Brain pericyte (primary cell): ENCODE measurements at places on chromosomes 1 and 21.

DNA sequence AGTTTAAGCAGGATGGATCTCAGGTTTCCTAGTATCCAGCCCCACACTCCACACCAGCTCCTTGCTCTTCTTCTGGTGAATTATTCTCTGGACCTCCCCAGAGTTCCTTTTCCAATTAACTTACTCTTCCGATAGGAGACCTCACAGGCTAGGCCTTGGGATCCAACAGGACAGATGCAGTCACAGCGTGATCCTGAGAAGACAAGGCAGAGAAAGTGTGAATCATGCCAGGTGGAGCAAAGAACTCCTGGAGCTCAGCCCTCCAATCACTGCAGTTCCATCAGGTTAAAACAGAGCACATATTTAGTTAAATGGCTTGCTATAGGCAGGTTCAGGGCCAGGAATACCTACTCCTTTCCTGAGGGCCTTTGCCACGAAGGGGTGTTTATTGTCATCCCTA lies 34.1 kb downstream of the C8B start:
- no peak for DNase-seq

DNA sequence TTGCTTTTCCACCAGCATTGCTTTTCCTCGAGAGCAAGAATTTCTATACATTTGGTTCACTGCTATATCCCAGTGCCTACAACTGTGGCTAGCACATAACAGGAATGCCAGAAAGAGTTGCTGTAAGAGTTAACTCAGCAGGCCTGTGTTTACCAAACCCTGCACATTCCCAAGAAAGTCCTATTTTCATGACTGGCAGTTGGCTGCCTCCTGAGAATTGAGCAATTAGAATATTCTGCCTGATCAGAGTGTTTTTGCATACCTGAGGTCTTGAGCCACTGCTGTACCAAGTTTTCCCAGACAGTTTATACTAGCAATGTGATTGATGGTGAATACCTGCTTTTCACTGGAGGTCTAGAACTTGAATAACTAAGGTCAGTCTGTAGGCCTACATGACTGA lies 2.7 kb upstream of the GNPAT start:
- DNase-seq: no peak

DNA sequence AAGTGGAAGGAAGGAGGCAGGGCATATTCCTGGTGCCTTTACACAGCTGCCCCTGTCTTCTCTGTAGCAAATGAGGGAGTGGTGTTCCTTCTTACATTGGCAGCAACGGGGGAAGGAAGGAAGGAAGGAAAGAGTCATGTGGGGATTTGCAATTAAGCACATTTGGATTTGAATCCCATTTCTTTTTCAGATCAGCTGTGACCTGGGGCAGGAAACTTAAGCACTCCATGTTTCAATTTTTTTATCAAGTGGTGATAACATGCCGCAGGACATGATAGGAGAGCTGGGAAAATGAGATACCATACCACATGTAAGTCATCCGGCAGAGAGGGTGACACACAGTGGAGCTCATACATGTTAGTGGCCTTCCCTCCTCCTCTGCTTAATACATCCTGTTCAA lies 186.8 kb downstream of the APP start:
- DNase-seq: no peak

- no peak for DNase-seq
Observed at GRCh38 chr1:172885411-172885810, 165.3 kb downstream of the TNFSF18 start.

GRCh38 chr21:45276596-45276995 lies 11.1 kb downstream of the POFUT2 start:
- no peak for DNase-seq

- no peak for DNase-seq
Observed at GRCh38 chr1:192575499-192576189, at the start of gene RGS1. Gene RGS1 (plus strand): TSS chr1:192575773. CDS start chr1:192575793, 20 bp downstream.

DNA sequence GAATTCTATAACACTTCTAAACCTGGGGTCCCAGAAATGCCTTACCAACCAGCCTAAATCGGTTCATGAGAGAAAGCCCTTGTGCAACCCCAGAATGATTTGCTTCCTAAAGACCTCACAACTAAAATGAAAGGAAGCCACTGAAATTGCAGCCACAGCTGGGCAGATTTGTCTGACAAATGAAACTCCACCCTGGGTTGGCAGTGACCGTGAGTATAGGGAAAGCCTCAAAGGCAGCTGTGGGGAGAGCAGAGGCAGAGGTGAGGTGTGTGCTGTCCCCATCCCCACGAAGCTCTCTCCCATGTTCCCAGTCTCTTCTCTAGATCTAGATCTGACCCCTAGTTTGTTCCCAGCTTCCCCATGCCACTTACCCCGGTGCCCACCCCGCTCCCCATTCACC lies 23.1 kb downstream of the RHBDL2 start:
- no peak for DNase-seq

DNA sequence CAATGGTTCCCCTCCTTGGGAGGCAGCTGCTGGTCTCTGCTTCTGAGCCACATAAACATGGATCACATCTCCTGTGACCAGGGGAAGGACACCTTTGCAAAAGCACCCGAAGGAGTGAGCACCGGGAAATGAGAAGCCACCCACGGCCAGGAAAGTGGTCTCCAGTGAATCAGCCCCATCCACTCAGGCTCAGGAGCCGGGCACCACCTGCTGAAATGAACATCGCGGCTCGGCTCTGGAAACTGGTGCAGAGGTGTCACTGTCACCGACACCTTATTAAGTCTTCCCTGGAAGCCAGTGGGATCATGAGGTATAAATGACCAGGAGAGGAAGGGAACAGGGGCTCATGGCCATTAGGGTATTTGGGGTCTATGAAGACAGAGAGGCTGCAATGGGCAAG lies 207.2 kb upstream of the C1orf174 start:
- no peak for DNase-seq

DNA sequence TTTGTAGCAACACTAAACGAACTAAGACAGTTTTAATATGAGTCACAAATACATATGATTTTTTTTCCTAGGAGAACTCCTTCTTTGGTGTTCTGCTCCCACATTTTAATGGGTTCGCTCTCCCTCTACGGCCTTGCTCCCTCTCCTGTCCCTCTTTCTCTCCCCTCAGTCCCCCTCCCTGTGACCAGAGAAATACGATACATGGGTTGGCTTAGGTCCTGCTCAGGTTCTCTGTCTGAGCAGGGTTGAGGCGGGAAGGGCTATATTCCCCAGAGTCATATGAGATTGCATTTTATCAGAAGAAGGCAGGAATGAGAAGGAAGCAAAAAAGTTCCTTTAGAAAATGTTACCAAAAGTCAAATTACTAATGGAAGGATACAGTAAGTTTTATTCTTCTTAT lies 44.6 kb downstream of the UBE2U start:
- DNase-seq: no peak

GRCh38 chr1:193533853-193534252 lies 347.4 kb upstream of the B3GALT2 start:
- DNase-seq: no peak

DNA sequence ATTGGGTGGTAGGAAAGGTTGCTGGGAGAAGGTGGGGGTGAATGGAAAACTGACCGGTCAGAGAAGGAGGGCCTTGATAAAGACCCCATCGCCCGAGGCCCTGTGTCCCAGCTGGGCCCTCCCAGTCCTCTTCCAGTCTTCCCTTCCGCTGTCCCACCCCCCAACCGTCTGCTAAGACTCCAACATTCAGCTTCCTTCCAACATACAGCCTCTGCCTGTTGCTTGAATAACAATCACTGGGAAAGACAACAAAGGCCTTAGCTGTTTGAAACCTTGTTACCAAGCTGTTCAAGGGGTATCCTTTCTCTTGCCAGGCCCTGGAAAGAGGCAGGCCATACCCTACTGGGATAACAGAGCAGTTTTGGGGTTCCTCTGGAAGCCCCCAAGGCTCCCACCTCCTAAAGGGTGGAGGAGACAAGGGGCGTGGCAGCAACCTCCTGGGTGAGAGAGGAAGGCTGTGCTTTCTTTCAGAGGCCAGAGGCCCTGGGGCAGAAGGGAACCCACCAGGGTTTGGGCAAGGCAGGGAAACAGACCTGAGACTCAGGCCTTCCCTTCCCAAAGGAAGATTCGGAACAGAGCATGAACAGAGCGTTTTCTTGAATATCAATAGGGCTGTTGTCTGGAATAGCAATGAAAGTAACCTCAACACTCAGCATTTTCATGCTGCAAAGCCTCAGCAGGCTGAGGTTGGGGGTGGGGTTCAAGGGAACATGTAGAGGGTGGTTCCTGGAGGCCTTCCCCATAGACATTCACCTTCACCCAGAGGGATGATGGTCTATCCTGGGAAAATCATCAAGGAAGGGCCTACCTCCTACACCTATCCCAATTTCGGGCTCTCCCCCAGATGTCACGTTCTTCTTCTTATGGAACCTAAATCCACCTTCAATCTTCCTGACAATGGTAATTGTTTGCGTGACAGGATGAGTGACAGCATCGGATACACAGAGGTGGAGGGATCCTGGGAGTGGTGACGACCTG lies 4.1 kb downstream of the ETNK2 start:
- no peak for DNase-seq

DNA sequence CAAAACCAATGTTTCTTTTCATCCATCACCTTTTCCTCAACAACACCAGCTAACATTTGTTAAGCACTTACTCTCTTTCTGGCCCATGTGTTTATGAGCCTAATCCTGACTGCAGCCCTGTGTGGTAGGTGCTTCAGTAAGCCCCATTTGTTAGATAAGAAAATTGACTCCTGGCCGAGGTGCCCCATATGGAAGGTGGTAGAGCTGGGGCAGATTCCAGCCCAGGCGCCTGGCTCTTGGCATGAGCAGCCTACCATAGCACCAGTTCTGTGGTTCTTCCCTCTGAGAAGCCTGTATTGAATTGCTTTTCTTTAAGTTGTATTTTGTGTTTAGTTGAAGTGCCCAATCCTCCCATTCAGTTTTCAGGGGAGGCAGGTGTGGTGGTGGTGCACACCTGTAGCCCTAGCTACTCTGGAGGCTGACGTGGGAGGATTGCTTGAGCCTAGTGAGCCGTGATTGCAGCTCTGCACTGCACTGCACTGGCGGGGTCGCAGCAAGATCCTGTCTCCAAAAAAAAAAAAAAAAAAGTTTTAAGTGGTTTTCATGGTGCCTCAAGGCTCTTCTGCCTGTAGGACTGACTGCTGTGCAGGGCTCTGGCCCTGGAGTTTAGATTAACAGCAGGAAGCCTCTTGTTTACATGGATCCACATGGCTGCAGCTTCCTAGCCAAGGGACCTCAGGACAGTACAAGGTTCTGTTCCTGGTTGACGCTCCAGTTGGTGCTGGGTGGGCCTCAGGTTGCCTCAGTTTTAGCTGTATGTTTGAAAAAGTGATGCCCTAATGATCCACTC lies 125.9 kb downstream of the MRPS6 start:
- no peak for DNase-seq

- no peak for DNase-seq
Observed at GRCh38 chr1:233097959-233098580, 147.7 kb downstream of the NTPCR start.

- DNase-seq: no peak
Observed at GRCh38 chr1:204572923-204573922, 57.0 kb downstream of the MDM4 start.

DNA sequence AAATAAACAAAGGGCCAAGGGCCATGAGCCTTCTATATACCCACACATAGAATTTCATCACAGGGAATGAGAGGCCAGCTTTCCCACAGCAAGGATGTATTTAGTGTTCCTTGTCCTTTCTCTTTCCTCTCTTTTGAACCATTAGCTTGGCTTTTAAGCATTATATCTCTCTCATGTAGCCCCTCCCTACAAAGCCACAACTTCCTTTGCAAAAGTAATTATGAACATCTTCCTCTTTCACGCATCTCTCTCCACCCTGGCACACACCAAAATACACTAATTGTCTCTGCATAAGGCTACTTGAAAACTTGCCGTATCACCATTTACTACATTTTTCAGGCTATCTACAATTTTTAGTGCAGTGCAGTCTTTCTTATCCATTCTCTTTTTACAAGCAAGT lies 1.9 kb upstream of the AK5 start:
- DNase-seq: no peak
